ENCODE measurements at places on chromosomes 6 and 20. TPM values are rescaled to one million over a fixed set of nuclear protein-coding genes. Genes with fewer than 3 reads are reported as not detected.

TASP1 gene
- total RNA-seq, result 9.4 TPM

CDH22 gene
- total RNA-seq, result not detected

ASCC3 gene
- total RNA-seq, result 60.4 TPM

HLA-DRA gene
- 0.17 TPM for total RNA-seq

ARHGAP18 gene
- 20.2 TPM for total RNA-seq

DZANK1 gene
- total RNA-seq, result 0.47 TPM

NR2E1 gene
- total RNA-seq, result not detected

ELOVL4 gene
- total RNA-seq, result 7.3 TPM

PARD6B gene
- 0.26 TPM for total RNA-seq

C6orf58 gene
- not detected for total RNA-seq
